ENCODE measurements at places on chromosomes 1 and 21.

DNA sequence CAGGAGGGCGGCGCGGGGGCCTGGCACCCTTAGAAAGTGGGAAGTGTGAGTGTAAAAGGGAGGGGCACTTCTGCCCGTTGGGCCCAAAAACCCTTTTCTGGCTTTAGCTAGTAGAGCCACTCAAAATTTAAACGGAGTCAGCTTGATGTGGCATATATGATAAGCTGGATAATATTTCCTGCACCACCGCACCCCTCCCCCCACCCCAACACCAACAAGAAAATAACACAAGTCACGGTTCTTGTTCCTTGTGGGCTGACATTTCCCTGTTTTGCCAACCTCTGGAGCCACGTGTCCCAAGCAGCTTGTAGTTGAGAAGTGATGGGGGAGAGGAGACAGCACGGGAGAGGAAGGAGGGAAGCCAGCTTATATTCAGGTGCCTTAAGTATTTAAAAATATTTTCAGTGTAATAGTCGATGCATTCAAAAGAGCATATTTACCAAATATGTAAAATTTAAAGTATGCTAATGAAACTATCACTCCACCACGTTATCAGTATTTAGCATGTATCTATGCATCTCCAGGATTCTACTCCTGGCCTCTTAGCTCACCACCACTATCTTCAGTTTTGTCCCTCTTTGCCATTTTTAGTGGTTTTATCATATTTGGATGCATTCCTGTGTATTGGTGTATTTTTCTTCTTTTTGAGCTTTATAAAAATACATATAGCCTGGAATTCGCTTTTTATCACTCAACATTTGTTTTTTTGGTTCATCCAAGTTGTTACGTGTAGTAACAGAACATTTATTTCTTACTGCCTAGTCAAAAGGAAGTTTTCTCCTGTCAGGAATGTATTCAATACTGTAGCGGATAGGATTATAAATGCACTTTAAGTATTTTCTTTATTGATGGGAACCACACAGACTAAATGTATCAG lies 773 bp upstream of the DDX59 start:
- DNase-seq = no peak

DNA sequence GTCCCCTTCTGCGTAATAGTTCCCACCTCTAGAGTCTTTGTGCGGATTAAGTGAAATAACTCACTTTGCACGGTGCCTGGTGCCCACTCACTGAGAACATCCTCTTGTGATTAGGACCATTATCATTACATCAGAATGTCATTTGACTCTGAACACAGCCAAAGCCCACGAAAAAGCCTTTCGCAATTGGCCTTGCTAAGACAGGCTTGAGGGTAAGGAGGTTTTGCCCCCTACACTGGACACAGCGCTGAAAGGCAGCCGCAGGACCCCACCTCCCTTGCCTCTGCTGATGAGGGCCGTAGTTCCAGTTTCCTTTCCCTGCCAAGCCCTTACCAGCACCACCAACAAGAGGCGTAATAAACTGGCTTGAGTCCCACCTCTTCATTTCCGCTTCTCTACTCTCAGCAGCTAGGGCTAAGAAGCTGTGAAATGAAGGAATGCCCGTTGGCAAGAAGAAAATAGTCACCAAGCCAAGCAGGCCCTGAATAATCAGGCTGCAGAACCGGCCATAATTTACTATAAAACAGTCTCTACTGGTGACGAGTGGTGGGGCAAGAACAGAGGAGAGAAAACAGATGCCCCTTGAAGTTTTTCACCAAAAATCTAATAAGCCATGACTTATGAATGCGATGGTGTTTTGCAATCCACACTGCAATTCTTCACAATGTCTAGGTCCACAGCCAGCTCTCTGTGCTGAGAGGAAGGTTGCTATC lies 53.1 kb downstream of the SH3GLB1 start:
- no peak for DNase-seq

GRCh38 chr1:246558041-246558440 lies 8.0 kb downstream of the TFB2M start:
- DNase-seq = no peak

- no peak for DNase-seq
Measured at GRCh38 chr21:43712268-43712942, 6.5 kb upstream of the PDXK start.

DNA sequence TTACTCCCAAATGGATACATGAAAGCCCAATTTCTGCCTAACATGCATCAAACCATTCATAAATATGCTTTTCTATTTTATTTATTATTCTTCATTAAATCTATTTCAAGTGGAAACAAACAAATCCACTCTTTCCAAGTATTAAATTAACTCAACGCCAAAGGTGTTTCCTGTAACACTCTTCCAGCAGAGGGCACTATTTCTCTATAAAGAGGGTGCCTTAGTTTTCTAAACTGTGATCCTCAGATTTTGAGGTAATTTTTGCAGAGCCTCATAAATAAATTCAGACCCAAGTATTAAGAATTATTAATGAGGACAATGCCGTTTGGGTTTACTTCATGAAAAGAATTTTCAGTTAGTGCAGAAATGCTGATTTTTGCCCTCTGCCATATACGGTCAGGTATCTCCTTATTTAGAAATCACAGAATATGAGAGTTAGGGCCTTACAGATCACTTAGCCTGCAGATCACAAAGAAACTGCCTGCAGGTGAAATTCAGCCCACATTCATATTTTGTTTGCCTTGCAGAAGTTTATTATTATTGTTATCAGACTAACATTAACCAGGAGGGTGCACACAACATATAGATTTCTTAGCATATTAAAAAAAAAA lies 40.1 kb upstream of the MYSM1 start:
- no peak for DNase-seq

DNA sequence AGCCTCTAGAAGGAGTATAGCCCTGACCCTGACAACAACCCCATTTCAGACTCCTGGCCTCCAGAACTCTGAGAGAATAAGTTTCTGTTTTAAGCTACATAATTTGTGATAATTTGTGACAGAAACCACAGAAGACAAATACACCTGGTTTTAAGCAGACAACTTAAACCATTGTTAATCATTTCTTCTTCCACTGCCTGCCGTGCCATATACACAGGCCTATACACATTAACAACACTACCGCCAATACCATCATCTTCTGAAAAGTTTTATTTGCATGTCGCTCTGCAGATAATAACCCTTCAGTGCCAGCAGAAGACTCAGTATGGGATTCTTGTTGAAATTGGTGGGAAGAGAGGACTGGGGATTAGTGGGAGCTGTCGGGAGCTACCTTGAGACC lies 39.9 kb upstream of the KRTAP19-8 start:
- no peak for DNase-seq

- no peak for DNase-seq
Measured at GRCh38 chr1:26043765-26044164, 2.2 kb downstream of the SLC30A2 start.

GRCh38 chr1:167342846-167343245 lies 122.2 kb downstream of the POU2F1 start:
- DNase-seq = no peak

- peak; percentile 24 for DNase-seq
Measured at GRCh38 chr1:29390491-29391361, 154.4 kb downstream of the PTPRU start.

- no peak for DNase-seq
Measured at GRCh38 chr21:35382696-35383095, 333.6 kb upstream of the RUNX1 start.

DNA sequence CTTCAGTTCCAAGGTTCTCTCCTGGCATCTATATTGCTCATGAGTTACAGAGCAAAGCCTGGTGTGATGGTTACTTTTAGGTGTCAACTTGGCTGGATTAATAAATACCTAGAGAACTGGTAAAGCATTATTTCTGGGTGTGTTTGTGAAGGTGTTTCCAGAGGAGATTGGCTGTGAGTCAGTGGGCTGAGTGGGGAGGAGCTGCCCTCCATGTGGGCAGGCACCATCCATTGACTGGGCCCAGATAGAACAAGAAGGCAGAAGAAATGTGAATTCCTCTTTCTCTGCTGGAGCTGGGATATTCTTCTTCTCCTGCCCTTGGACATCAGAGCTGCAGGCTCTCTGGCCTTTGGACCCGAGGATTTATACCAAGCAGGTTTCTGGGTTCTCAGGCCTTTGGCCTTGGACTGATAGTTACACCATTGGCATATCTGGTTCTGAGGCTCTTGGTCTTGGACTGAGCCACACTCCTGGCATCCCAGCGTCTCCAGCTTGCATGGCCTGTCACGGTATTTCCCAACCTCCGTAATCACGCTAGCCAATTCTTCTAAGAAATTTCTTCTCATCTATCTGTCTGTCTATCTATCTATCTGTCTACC lies 44.5 kb downstream of the B3GALT5 start:
- no peak for DNase-seq

DNA sequence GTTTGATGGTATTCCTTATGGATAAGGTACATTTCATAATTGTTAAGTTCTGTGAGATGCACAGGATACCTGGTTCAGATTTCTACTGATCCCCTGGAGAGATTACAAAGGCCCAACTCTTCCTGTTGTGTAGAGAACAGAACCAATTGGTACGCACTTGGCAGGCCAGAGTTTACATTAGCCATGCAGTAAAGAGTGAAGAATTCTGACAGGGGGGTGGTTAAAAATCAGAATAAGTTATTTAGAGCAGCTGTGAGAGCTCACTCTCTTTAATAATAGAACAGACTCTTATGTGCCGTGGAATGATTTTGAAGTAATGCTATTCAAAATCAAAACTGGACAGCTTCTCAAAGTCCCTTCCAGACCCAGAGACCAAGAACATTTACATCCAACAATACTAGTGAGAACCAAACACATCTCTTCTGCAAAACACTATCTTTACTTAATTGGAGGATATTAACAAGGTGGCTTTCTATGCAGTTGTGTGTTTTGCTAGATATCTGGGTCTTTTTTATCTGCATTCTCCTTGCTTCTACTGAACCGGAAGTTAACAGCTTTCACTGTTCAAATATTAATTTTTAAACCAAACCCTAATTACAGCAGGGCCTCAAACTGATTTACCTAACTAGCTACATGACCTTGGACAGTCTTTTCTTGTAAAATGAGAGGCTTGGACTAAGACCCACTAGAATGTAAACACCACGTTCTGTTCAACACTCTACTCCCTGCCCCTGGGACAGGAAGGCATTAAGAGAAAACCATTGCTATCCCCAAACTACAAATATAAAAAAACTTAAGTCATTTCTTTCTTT lies 4.0 kb downstream of the USP24 start:
- no peak for DNase-seq

DNA sequence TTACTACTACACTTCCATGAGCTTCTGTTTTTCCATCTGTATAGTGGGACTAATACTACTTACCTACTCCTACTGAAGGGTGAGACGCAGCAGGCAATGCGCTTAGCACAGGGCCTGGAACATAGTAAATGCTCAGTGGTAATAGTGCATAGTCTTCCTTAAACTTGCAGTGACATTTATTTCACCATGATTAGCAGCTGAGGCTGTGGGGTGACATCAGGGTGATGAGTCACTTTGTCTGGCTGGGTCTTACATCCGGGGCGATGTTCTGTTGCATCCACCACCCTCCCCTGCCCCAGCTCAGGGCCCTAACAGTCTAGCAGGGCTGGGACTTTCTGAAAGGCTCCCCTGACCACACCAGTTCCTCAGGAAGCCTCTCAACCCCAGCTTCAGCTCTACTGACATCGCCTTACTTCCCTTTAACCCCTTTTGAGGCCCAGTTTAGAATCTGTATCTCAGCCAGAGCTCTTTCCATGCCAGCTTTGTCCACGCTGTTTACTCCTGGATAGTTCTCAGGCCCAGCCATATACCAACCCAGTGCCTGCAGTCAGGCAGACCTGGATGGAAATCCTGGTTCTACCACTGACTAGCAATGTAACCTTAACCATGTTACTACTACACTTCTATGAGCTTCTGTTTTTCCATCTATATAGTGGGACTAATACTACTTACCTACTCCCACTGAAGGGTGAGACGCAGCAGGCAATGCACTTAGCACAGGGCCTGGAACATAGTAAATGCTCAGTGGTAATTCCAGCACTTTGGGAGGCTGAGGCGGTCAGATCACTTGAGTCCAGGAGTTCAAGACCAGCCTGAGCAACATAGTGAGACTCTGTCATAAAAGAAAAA lies 66.3 kb downstream of the CD58 start:
- peak; percentile 86 for DNase-seq

- no peak for DNase-seq
Measured at GRCh38 chr21:31780944-31781343, 49.0 kb upstream of the SCAF4 start.

DNA sequence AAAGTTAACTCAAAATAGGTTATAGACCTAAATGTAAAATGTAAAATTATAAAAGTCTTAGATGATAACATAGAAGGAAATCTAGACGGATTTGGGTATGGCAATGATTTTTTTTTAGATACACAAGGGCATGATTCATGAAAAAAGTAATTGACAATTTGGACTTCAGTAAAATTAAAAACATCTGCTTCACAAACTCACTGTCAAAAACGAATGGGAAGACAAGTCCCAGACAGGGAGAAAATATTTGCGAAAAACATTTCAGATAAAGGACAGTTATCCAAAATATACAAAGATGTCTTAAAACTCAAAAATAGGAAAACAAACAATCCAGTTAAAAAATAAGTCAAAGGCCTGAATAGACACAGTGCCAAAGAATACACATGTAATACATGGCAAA lies 9.7 kb upstream of the PTGS2 start:
- no peak for DNase-seq

- DNase-seq = peak; percentile 96
Measured at GRCh38 chr1:3491291-3492246, 37.1 kb downstream of the ARHGEF16 start.

- no peak for DNase-seq
Measured at GRCh38 chr1:205512059-205513045, 7.9 kb downstream of the CDK18 start.

GRCh38 chr21:20662514-20662913 lies 335.7 kb upstream of the NCAM2 start:
- no peak for DNase-seq

GRCh38 chr21:43817157-43818086 lies 28.0 kb downstream of the RRP1 start:
- DNase-seq = no peak

DNA sequence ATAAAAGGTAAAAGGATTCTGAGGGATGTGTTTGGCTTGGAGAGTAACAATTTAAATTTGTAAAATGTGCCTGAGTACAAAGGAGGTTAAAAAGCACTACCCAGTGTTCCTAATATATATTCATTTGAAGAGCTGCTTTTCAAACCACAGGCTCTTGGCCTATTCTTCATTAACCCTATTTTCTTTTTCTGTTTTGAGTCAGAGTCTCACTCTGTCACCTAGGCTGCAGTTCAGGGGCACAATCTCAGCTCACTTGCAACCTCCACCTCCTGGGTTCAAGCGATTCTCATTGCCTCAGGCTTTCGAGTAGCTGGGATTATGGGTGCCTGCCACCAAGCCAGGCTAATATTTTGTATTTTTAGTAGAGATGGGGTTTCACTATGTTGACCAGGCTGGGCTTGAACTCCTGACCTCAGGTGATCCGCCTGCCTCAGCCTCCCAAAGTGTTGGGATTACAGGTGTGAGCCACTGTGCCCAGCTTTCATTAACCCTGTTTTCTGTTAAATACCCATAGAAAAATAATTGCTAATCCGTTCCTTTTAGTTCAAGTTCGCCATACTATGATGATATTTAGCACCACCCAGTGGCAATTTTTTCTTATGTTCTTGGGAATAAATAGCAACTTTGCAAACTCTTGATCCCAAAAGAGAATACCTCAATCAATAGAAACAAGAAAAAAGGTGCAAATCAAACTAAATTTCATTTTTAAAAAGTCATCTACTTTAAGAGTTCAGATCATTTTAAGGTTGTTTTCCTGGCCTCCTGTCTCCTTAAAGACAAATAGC lies 30.5 kb downstream of the ZBTB8OS start:
- DNase-seq = no peak
